ENCODE measurements at places on chromosomes 16 and 17. TPM values are rescaled to one million over a fixed set of nuclear protein-coding genes. Genes with fewer than 3 reads are reported as not detected.

Gene GLTPD2
- total RNA-seq, result not detected

Gene ST6GALNAC1
- total RNA-seq, result not detected

Gene SYCE1L
- total RNA-seq, result 0.50 TPM

Gene USP43
- total RNA-seq, result not detected

Gene MYCBPAP
- 1.5 TPM for total RNA-seq

Gene PABPN1L
- total RNA-seq, result not detected

Gene GLIS2
- 4.4 TPM for total RNA-seq

Gene KRTAP4-1
- not detected for total RNA-seq

Measured in smooth muscle cell of trachea (primary cell).